ENCODE measurements at places on chromosomes 12 and 14. TPM values are rescaled to one million over a fixed set of nuclear protein-coding genes. Genes with fewer than 3 reads are reported as not detected.

CPNE6 gene
- total RNA-seq: not detected

ADAM21 gene
- not detected for total RNA-seq

PTGER2 gene
- total RNA-seq: not detected

- H3K27ac ChIP-seq: no peak overlapping the region
- peaks cover 7% of the 10 kb centered on the region for H3K4me1 ChIP-seq
- no peak overlapping the region for H3K4me3 ChIP-seq
- no peaks in the 10 kb centered on the region for H3K27me3 ChIP-seq
- DNase-seq: no peak
Observed at GRCh38 chr14:75715926-75716780, 55.1 kb downstream of the TTLL5 start.

DNA sequence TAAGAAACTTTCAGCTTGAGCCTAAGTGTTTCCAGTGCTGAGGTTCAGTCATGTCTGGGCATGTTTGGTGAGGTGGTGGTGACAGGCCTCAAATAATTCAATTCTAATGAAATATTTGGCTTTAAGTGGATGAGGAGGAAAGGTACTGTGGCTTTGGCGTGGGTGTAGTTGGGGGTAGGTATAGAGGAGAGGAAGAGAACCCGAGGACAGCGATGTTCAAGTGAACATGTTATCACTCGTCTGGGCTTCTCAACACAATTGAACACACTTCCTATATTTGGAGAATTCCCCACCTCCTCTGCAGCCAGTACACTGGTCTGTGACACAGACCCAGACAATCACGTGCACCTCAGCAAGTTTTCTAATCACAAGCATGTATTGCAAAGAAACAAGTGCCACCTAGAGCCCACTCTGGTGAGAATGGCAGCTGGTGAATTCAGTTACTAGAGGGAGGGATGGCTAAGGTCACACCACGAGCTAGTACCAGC is 53.0 kb downstream of the IFNG-AS1 start:
- DNase-seq: no peak
- no peaks in the 10 kb centered on the region for H3K27me3 ChIP-seq
- peaks cover 3% of the 10 kb centered on the region for H3K36me3 ChIP-seq
- H3K4me3 ChIP-seq: no peak overlapping the region
- no peak overlapping the region for H3K27ac ChIP-seq

DNA sequence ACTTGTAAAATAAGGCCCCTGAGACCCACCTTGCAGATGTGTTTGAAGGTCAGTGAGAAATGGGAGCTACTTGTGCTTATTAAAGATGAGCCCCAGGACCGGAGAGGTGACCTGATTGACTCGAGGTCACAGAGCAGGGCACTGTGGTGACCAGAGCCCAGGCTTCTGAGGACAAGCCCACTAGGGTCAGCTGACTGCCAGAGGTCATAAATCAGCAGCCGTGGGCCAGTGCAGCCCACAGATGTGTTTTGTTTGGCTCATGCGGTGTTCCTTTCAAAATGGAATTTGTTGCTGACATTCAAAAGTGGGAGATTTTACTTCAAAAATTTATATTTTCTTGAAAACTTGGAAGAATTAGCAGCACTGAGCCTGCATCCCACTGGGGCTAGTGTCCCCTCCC is 24.5 kb downstream of the JDP2 start:
- H3K4me1 ChIP-seq: peaks cover 55% of the 10 kb centered on the region
- no peak overlapping the region for H3K4me3 ChIP-seq
- no peaks in the 10 kb centered on the region for H3K27me3 ChIP-seq
- H3K27ac ChIP-seq: peak overlapping the region; percentile 96
- no peak for DNase-seq

GRCh38 chr14:33812181-33812580 is 138.7 kb downstream of the EGLN3 start:
- no peak overlapping the region for H3K27ac ChIP-seq
- H3K4me1 ChIP-seq: peaks cover 16% of the 10 kb centered on the region
- DNase-seq: no peak
- H3K36me3 ChIP-seq: no peaks in the 10 kb centered on the region

- peaks cover 2% of the 10 kb centered on the region for H3K27me3 ChIP-seq
- H3K36me3 ChIP-seq: no peaks in the 10 kb centered on the region
- H3K27ac ChIP-seq: peak overlapping the region; percentile 83
- H3K4me1 ChIP-seq: peaks cover 40% of the 10 kb centered on the region
- peak overlapping the region; percentile 95 for H3K4me3 ChIP-seq
- no peak for DNase-seq
Observed at GRCh38 chr14:92105073-92105892, 1.1 kb downstream of the ATXN3 start.

DNA sequence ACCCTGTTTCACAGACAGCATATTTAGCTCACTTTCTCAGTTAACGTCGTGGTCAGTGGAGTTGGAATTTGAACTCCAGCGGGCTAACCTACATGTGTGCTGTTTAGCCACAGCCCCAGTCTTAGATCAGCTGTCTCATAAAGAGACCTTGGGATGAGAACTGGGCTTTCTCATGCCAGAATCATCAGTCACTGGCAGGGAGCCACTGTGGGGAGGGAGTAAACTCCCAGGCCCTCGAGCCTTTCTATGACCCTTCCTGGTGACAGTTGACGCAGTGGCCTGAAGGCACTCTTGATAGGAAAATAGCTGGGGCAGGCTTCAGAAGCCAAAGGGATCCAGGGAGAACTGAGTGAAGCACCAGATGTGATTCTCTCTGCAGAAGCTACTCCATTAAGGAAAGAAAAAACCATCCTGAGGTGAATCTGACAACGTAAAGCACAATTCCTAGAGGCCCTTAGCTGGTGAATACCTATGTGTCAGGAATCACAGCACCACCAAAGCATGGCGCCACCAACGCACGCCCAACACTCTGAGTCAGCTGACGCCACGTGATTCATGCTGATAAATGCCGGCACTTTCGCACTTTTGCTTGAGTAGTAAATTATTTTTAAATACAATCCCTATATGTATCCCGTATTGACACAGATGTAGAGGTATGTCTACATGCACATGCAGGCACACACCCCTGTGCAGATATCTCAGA is 279.6 kb upstream of the TMEM132C start:
- peaks cover 2% of the 10 kb centered on the region for H3K36me3 ChIP-seq
- no peaks in the 10 kb centered on the region for H3K27me3 ChIP-seq
- no peak overlapping the region for H3K27ac ChIP-seq
- peaks cover 18% of the 10 kb centered on the region for H3K4me1 ChIP-seq

Measured in neural crest cell (in vitro differentiated cells).